ENCODE measurements at places on chromosomes 7 and 10.

GRCh38 chr7:15554744-15555143, 7.1 kb downstream of the AGMO start:
- no peak for DNase-seq

- DNase-seq: no peak
These were observed 16.0 kb downstream of the SLC25A13 start for GRCh38 chr7:96305915-96306314.

DNA sequence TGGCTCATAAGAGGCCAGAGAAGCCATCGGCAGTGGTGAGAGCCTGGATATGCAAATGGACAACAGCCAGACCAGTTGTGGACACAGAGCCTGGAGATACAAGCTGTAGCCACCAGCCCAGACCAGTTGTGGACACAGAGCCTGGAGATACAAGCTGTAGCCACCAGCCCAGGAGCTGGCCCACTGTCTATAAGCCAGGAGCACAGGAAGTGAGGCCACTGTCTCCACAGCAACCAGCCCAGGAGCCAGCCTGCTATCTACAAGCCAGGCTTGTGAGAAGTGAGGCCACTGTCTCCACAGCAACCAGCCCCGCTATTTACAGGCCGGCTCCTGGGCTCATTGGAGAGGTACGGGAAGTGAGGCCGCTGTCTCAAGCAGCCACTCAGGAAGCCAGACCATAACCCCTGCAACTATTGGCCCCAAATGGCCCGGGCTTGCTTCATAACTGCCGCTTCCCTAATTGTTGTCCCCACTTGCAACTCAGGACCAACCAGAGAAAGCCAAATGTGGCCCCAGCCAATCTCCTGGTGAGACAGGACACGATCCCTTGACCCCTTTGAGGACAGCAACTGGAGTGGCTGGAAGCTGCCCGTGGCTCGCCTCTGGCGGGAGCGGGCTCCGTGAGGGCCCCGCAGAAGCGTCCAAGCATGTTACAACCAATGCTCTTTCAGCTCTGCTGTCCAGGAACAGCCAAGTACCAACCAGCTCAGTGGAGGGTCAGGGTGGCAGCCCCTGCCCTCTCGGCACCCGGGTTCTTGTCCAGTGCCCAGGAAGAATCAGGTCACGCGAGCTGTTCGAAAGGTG, 44.1 kb upstream of the CNPY1 start:
- no peak for DNase-seq

DNA sequence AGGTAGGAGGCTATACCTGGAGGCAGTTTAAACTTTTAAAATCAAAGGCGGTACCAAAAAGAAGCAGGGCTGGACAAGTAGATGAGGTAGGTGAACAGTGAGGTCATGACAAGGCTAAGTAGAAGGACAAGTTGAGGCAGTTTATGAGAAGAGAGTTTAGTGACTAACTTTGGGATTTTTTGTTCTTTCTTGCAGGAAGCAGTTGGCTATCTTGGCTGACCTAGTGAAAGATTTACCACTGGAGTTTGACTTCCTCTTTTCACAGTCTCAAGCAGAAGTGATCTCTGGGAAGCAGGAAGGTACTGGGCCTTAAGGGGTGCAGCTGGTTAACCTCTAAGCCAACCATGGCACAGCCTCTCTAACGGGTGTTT, 26.3 kb downstream of the ENTPD7 start:
- no peak for DNase-seq

- no peak for DNase-seq
These were observed 2.0 kb upstream of the RNF32 start for GRCh38 chr7:156638443-156639077.

GRCh38 chr10:16828701-16829175, 11.5 kb upstream of the RSU1 start:
- no peak for DNase-seq

GRCh38 chr10:34157501-34157900, 657.6 kb downstream of the PARD3 start:
- DNase-seq: no peak

- no peak for DNase-seq
These were observed 126.7 kb upstream of the STK17A start for GRCh38 chr7:43456200-43456599.

DNA sequence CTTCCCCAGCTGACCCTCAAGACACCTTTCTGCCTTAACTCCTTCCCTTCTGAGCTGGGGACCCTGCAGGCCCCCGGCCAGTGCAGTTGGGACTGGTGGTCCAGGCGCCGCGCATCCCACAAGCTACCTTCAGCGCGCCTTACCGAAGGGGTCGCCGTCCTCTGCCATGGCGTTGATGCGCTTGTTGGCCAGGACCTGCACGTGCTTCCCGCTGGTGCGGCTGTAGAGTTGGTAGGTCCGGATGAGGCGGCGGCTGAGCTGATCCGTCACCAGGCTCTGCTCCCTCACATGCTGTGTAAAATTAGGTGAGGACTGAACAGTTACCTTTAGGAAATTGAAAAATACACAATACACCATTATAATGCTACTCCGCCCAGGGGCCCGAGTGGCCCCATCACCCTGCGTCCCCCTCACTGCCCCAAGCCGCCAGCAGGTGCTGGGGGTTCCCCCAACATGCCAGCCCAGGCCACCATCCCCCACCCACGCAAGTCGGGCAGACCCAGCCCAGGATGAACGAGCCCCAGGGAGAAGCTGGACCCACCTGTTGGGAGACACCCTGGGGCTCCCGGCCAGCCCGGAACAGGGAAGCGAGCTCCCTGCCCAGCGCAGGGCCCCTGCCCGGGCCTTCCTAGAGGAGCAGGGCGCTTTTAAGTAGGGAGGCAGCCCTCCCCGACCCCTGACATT, 1.2 kb downstream of the FGF8 start:
- DNase-seq: no peak

DNA sequence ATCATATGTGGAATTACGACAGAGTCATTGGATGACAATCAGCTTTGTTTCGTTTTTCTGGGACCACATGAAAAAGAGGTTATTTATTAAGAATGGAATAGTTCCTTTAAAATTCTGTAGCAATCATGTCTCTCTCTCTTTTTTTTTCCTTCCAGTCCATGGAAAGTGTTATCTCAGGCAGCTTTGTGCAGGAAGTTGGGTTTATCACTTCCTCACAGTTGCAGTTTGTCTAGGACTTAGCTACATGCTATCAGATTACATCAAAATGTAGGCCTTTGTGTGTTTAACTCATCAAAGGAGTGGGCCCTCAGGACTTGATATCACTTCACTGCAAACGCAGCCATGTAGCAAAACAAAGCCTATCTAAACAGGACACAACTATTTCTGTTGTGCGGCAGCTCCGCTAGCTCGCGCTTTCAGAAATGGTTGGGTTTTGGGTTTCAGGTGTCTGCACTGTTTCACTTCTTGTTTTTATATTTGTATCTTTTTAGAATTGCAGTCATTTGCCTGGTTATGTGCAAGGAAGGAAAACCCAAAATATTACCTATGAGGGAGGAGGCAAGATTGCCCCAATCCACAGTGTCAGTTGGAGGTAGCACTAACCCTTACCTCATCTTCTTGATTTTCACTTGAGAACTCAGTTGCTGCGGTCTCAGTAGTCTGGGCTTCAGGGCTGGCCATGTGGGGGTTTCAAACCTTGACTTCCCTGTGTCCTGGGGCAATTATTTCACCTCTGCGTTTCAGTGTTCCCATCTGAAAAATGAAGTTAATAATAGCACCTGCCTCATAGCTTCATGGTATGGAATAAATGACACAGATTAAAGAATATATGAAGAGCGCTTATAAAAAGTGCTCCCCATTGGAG, 66.7 kb downstream of the HHEX start:
- no peak for DNase-seq

GRCh38 chr10:115001506-115002381, 63.7 kb downstream of the TRUB1 start:
- DNase-seq: no peak

GRCh38 chr7:36182854-36183604, 30.0 kb downstream of the EEPD1 start:
- no peak for DNase-seq

DNA sequence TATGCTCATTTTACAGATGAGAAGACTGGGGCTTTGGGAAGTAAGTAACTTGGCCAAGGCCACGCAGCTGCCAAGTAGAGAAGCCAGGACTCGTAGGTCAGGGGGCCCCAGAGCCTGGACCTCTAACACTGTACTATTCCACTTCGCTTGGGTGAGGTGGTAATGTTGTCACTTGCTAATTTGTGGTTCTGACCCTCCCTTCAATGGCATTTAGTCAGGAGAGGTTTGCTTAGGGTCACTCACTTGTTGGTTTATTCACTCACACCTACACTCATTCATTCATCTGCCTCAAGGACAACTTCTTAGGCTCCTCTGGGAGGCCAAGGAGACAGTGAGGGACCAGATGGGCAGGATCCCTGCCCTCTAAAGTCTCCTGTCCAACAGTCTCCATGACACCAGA, 21.3 kb downstream of the BTBD16 start:
- no peak for DNase-seq

DNA sequence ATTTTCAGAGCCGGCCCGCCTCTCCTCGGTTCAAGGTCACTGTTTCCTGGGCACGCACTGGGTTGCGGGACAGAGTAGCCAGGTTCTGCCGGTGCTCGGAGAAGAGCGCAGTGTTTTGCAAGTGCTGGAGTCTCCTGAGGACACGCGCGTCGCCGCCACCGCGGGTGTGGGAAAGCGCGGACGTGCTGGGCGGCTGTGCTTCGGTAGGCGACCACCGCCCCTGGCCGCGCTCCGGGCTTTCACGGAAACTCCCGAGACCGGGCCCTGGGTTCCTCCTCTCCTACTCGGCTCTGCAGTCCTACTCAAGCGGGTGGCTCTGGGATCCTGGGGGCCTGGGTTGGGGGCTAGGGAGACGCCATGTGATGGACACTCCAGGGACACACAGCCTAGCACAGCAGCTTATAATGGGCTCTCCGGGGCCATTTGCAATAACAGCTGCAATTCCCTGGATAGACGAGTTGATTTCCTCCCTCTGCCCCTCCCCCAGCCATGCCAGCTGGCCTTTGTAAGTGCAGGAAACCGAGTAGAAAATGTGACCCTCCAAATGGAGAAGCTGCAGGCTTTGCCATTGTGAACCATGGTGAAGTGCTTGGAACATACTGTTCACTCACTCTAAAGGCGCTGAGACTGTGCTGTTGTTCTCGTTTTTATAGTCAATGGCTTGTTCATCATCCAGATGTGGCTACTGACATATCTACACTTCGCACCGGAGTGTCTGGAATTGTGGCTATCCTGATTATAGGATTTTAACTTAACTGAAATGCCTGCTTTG, 2.1 kb downstream of the FRAT1 start:
- no peak for DNase-seq

DNA sequence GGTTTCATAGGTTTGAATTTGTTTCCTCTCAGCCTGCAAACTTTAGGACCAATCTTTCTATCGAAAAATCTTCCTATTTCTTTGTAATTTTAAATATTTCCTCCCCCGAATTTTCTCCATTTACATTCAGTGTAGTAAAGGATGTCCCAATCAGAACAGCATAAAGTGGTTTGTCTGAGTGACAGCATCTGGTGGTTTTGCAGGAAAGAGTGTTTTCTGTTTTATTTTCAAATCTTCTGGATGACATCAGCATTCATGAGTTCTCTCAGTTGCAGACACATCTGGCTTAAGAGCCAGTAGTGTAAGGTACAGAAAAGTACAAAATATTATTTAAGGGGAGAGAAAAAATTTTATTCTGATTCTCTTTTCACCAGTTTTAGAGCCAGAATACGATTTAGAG, 634.8 kb downstream of the PHTF2 start:
- no peak for DNase-seq

GRCh38 chr7:126578338-126578737, 674.4 kb downstream of the GRM8 start:
- DNase-seq: no peak

- no peak for DNase-seq
These were observed 39.1 kb downstream of the SLC25A13 start for GRCh38 chr7:96282835-96283234.

DNA sequence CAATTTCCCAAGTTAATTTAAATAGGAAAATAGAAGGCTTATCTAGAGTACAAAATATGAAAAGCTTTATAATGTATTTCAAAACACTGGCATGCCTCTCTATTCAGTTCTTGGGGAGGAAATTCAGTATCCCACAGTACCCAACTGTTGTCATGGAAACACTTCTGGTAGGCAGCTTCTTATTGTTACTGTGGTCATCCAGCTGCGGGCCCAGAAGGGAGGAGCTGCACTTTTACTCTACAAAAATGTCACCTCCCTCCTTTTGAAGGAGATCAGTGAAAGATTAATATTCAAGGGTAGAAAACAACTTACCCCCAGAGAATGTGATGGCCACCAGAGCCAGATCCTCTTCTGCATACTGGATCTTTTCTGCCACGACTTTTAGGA, 202.8 kb downstream of the RAPGEF5 start:
- DNase-seq: no peak

DNA sequence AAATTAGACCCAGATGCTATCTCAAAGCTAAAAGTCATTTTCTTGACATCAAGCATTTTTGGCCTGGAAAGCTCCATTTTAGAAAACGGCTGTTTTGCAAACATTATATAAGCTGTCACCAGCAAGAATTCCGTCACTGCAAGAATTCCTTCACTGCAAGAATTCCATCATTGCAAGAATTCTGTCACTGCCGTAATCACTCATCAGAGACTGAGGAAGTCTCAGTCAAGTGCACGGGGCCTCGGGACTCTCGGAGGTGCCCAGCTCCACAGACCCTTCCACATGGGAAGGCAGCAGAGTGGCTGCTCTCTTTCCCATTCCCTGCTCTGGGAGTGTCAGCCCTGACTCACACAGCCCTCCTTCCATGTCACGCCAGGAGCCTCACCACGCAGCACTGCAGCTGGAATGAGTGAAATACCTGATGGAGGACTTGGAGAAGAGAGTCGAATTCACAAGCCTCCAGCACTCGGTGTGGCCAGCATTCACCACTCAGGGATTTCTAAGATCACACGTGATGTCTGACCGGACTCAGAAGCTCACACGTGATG, 168.3 kb downstream of the PTPRN2 start:
- no peak for DNase-seq

- no peak for DNase-seq
These were observed 59.2 kb upstream of the JAZF1 start for GRCh38 chr7:28239823-28240204.

GRCh38 chr7:81339946-81340345, 421.1 kb upstream of the SEMA3C start:
- DNase-seq: no peak

DNA sequence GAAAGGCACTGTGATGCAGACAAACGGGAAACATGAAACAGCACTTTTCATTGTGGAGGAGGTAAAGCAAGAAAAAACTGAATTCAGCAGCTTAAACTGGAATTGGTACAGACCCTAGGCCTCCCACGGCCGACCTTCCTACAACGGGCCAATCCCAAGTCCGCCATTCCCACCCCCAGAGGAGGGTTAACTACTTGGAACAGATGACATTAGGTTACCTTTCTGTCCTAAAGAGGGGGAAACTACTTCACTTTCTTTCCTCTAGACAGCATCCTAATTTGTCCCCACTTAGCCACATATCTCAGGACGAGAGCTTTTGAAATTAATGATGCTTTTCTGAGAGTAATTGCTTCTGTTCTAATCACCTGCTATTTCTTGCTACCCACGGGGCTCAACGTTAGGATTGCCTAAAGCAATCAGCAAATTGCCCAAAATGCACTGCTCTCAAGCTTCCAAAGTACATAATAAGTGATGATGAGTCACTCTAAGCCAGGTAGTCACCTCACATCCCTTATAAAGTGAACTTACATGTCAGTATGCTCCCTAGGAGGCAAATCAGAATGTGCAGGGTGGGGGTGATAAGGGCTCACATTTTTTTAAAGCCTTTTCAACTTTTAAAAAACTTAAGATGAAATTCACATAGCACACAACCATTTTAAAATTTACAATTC, 36.7 kb downstream of the LSM5 start:
- DNase-seq: no peak

GRCh38 chr10:76921383-76922010, 716.1 kb downstream of the KCNMA1 start:
- DNase-seq: no peak
